ENCODE measurements at places on chromosomes 5 and 9.

DNA sequence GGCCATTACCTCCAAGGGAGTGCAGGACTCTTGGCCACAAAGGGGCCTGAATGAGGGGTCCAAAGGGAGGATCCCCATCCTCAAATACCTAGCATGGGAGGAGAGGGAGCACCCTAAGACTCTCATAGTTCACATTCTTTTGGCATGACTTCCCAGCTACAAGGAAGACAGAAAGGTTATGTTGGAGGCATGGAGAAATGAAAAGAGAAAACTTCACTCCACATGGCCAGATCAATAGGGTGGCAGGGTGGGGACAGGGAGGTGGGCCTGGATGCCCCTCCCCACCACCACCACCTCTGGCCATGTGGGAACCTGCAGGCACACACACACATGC lies 97.6 kb downstream of the PAX5 start:
- DNase-seq = no peak

- DNase-seq = no peak
These were observed 321.9 kb downstream of the GADD45G start for GRCh38 chr9:89926691-89927220.

DNA sequence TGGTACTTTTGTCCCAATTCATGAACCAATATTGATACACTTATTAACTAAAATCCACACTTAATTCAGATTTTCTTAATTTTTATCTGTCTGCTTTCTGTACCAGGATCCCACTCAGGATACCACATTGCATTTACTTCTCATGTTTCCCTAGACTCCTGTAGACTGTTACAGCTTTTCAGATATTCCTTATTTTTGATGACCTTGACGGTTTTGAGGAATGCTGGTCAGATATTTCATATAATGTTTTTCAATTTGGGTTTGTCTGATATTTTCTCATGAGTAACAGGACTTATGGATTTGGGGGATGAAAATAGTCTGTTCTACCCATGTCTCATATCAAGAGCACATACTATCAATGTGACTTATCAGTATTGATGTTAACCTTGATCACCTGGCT lies 37.4 kb downstream of the PLPPR1 start:
- DNase-seq = no peak

DNA sequence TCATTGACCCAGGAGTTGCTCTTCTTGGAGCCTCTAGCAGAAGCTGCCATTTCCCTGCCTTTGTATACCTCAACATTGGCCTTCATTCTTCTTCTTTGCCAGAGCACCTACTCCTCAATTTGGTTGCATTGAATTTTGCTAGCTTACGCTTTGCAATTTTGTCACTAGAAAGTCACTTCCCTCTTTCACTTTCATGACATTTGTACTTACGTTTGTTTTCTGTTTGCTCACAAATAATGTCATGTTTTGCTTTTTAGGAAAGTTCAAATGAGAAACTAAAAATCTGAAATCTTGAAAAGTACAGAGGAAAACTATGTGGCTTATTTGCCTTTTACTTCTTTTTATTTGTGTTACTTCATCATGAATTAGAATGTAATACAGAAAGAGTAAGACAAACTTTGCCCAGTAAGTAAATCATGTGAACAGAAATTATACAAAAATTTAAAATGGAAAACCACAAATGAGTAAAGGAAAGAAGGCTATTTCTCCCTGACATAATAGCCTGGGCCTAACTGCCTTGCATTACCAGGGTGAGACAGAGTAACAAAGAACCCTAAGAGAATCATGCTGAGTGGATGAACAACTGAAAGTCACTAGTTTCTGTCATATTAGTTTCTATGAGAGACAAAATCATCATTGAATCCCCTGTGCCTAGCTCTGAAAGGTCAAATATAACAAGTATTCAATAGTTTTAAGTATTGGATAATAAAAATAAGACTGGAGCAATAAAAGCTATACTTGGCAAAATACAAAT lies 7.4 kb upstream of the IFNA1 start:
- DNase-seq = no peak

GRCh38 chr5:10592601-10593000 lies 28.7 kb downstream of the ANKRD33B start:
- DNase-seq = no peak

DNA sequence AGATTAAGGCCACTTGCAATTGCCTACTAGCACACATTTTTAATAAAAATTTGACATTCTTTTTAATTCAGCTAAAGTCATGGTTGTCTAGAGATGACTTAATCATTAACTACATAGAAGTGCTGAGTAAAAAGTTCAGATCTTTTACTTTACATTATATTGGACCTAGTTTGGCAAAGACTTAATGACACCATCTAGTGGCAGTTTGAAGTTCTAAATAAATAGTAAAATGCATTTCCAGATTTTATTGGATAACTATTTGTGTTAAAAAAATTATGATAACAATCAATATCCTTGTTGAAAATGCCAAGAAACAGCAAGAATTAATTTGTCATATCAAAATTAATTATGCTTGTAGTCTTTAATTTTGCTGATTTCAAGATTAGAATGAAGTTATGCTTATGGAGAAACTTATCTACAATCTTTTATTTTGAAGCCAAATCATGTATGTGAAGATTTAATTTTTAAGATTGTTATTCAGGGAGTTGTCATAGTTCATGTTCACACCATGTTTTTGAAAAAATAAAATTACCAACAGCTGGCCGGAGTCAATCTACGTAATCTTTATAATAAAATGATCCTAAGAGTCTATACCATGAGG lies 69.6 kb upstream of the PJA2 start:
- DNase-seq = no peak

- no peak for DNase-seq
These were observed 58.8 kb downstream of the GNG10 start for GRCh38 chr9:111720174-111720573.

DNA sequence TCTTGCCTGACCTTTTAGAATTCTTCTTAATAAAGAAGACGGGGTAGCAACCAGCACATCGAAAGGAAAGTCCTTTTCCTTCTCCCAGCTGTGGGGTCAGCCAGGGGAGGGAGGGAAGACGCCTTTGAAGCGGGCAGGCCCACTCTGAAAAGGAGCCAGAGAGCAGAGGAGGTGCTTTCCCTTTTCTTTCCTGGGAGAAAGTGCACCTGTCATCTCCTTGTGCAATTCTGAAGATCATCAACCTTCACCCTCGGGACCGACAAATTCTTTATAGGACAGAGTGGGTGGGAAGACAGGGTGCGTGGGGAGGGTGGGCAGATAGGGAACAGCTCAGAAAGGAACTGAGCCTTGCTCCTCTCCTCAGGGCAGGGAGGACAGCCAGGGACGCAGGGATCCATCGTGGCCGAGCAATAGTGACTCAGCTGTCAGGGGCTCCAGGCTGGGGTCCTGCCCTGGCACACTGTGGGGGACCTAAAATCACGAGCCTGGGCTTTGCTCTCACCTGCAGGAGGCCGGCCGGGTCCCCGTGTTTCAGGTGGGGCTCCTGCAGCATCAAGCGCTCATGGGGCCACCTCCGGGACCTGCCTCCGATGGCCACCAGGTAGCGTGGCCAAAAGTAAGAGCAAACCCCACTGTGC lies 141.0 kb downstream of the OLFM1 start:
- no peak for DNase-seq

DNA sequence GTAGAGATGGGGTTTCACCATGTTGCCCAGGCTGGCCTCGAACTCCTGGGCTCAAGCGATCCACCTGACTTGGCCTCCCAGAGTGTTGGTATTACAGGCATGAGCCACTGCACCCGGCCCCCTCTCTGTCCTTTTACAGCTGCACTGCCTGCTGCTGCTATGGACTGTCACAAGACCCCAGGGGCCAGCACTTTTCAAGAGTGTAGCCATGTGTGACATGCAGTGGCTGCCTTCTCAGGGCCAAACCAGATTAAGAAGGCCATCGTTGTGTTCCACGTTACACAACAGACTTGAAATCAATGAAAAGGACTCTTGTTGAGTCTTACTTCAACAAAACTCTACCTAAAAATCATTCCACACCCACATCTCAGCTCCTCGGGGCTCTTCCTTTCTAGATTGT lies 78.9 kb upstream of the ICE1 start:
- DNase-seq = no peak

GRCh38 chr5:132274050-132274792 lies 16.7 kb downstream of the PDLIM4 start:
- DNase-seq = no peak

DNA sequence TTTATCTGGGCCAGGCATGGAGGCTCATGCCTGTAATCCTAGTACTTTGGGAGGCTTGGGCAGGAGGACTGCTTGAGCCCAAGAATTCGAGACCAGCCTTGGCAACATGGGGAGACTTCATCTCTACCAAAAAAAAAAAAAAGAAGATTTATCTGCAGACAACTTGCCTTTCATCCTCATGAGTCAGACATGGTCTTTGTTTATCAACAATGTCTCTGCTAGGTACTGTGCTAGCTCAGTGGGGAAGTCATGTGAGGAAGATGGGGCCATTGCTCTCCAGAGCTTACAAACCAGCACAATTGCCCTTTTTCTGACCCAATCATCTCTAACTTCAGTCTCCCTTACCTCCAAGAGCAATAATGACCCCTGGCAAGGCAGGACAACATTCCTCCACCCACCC lies 1.6 kb downstream of the URM1 start:
- DNase-seq = no peak

DNA sequence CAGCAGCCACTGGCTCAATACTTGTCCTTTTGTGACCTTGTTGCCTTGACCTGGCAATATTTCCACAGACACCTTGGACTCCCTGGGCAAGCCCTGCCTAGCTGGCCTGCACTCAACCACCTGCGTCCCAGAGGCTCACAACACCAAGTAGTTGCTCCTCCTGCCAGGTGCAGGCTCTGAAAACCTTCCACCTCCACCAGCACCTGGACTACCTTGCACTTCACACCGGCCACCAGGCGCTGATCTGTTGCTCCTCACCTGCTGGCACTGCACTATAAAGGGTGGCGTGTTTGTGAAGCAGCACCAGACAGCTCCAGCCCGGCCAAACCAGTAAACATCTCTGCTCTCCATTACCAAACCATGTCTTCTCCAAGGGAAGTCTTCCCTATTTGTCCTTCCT lies 997.7 kb downstream of the PTPRD start:
- DNase-seq = no peak

DNA sequence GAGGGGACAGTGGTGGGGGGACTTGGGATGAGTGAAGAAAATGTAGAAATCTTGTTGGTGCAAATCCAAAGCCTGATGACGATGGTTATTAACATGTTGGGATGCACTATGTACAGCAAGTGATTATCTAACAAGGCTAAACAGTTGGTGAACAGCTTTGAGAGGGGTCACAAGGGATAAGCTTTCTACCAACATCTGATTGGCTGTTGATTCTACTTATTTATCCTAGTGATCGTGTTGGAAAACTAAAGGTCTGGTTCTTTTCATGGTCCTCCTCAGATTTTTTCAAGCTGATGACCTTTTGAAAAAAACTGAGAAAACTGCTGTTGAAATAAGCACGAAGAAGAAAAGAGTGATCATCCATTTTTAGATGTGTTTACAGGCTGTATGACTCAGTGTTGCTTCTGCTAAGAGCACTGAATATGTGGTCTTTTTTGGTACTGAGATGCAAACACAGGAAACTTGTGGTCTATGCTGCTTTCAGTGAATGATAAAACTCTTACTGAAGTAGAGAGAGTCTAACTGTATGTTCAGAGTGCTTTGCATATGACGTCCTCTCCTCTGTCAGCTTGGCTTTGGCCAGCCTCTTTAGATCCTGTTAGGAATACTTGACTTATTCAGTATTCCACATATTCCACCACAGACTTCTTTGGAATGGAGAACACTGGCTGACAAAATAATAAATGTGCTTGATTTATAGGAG lies 174.8 kb downstream of the SLF1 start:
- no peak for DNase-seq

- DNase-seq = no peak
These were observed 53.1 kb downstream of the PLPPR1 start for GRCh38 chr9:101081641-101082040.

GRCh38 chr5:97838214-97838613 lies 655.2 kb upstream of the RIOK2 start:
- no peak for DNase-seq

DNA sequence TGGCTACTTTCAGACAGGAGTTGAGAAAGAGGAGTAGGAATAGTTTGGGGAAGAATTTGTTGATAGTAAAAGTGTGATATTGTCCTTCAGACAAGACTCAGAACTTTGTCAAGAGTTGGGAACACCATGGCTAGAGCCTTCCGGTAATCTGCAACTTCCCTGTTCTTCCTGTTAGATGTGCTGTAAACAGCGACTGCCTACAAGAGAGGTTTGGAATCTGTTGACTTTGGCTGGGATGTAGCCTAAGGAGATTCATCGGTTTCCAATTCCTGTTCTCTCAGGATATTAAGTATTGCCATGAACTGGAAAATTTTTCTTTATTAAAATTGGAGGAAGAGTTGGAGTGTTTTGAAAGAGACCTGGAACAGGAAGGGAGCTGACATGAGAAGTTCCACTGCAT lies 43.9 kb downstream of the ARHGAP26 start:
- DNase-seq = no peak

DNA sequence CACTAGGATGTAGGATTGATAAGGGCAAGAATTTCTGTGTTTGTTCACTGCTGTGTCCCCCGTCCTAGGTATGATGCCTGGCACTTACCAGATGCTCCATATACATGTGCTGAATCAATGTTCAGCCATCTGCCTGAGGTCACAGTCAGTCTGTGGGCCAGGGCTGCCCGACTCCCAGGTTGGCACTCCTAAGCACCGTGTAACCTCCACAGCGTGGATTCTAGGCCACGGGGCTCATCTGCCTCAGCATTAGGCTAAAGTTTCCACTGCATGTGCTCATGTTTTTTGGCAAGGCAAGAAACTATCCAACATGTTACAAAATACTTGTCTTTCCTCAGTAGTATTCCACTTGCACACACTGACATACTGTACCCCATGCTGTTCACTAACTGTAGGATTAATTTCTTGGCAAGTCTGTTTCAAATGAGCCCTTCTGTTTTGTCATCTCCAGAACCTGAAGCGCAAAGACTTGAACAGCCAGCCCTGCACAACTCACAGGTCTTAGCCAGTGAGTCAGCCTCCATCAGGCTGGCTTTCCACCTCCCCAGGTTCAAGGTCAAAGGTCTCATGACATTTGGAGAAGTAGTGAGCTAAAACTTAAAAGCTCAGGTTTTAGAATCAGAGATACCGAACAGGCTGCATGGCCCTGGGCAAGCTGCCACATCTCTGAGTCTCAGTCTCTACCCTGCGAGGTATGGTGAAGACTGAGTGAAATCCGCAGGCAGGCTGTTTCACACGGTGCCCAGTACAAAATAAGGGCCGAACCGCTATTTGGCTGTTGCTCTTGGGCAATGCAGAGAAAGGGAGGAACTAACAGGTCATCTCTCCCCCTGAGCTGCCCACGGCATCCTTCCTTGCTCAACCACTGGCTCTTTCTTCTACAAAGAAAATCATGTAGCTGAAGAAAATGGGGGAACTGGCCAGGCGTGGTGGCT lies 7.2 kb downstream of the TOR1A start:
- no peak for DNase-seq

GRCh38 chr5:32753051-32753450 lies 41.9 kb downstream of the NPR3 start:
- no peak for DNase-seq

GRCh38 chr5:108257996-108258395 lies 123.9 kb downstream of the FBXL17 start:
- no peak for DNase-seq

All from central memory CD8-positive, alpha-beta T cell (primary cell).